ENCODE measurements at places on chromosomes 3 and 15.

DNA sequence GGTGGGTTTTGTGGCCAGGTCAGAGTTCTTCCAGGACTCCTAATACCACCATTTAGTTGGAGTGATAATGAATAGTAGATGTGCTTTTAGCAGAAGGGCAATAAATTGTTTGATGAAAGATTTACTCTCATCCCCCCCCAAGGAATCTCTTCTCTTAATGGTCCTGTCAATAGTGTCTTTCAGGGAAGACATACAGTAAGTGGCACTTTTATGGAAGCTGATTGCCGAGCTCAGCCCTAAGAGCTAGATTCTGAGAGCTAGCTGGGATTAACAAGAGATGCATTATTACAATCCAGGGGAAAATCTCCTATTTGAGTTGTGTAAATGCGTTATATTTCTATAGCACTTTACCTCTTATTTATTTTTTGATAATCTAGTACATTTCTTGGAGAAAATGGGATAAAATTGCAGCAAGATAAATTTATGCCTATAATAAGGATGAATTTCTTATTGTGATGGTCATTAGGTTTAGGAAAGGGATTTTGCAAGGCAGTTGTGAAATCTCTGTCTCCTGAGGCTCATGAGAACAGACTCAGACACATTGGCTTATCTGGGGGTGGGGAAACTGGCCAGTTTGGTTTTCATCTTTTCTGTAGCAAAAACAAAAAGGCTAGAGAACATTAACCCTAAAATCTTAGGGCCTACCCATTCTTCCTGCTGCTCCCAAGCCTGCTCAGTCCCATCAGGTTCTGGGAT is 41.6 kb upstream of the CLSTN2 start:
- no peak for DNase-seq

DNA sequence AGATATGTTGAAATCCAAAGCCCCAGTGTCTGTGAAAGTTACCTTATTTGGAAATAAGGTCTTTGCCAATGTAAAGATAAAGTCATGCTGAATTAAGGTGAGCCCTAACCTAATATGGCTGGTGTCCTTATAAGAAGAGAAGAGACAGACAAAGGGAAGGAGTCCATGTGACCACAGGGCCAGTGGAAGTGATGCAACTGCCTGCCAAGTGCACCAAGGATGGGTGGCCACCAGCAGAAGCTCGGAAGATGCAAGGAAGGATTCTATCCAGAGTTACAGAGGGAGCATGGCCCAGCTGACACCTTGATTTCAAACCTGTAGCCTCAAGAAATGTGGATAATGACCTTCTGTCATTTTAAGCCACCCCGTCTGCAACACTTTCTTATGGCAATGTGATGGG is 35.3 kb upstream of the PGPEP1L start:
- DNase-seq: no peak

DNA sequence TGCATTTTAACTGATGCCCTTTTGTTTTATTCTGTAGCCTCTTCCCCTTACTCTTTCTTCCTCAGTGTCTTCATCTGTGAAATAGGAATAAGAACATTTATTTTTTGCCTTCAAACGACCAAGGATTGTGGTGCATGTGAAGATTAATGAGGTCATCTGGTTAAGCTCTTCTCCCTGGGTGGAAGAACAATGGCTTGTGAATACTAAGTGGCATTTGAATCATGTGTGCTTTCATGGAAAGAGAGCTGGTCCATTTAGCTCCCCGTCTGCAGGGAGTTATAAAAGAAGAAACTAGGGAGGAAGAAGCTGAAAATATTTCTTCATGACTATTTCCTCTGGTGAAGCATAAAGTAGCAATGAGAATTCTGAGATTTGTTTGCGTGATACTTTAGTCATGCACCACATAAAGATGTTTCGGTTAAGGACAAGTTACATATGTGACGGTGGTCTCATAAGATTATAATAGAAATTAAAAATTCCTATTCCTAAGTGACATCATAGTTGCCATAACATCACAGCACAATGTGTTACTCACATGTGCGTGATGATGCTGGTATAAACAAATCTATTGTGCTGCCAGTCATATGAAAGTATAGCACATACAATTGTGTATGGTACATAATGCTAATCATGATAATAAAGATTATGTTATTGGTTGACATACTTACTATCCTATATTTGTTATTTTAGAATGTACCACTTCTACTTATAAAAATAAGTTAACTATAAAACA is 374.3 kb downstream of the RBMS3 start:
- no peak for DNase-seq

GRCh38 chr3:11930084-11930483 is 74.1 kb upstream of the SYN2 start:
- DNase-seq: no peak

GRCh38 chr3:64627471-64628321 is 60.1 kb downstream of the ADAMTS9 start:
- no peak for DNase-seq

DNA sequence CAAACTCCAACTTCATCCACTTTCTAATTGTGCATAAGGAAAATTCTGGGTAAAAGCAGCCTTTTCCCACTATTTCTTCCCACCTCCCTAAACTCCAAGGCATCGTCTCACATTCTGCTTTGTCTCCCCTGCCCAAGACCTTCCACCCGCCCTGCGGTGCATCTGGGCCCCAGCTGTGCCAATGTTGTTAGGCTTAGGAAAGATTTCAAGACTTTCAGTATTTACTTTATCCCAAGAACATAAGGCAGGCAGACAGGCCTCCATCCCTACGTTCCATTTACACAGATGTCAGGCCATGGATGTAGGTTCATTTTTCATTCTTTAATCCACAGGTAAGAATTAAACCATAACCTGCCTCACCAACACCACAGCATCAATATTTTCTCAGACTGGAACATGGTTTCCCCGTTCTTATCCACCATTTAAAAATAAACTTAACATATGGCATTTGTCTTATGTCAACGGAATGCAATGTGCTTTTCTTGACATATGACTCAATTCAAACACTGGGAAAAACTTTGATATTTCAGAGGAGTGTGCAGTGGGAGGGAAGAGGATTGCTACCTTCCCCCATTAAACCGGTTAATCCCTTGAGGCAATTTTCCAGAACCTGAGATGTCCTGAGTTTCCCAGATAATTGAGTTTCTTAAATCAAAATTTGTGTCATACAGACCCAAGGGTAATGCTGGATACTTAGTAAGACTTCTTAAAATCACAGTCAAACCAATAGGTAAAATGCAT is 238.0 kb upstream of the LRIG1 start:
- DNase-seq: no peak

DNA sequence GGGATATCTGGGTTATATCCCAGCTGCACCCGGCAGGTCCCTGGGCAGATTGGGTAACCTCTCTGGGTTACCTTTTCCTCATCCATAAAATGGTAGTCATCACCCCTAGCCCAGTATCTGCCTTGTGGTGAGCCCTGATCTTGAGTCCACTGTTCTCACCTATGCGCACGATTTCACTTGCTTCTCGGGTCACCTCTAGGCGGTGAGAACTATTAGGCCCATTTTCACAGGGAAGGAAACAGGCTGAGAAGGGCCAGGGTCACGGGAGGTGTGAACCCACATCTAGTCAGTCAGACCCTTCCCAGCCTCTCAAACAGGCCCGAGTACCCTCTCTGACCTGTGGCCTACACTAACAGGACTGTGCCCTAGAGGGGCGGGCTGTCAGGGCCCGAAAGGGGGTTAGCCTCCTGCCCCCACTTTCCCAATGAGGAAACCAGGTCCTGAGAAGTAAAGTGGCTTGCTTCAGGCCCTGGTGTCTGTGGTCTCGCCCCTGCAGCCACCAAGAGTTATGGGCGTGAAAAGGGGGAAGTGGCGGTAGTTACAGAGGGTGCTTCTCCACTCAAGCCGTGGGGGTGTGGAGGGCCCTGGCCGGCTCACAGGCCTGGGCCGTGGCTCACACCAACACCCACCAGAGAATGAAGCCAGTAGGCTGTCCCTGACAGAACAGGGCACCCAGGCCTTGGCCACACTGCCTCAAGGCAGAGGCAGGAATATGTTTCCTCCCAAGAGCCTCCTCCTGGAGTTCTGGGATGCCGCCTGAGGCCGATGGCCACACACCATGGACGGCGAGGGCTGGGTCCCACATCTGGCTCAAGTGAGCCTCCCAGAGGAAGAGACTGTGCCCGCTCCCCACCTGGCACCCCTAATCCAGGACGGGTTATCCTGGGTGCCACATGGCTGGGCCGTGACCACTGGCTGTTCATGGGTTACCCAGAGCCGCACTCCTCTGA is 19.5 kb downstream of the PSTPIP1 start:
- DNase-seq: no peak
